ENCODE measurements at places on chromosomes 3 and 15.

- no peak for DNase-seq
Measured at GRCh38 chr15:93610944-93611343, 521.9 kb upstream of the RGMA start.

- no peak for DNase-seq
Measured at GRCh38 chr15:83118968-83119367, 11.5 kb downstream of the TM6SF1 start.

- DNase-seq = peak; percentile 40
Measured at GRCh38 chr3:12963231-12963896, 109.9 kb downstream of the IQSEC1 start.

- DNase-seq = no peak
Measured at GRCh38 chr15:78944202-78944625, 632 bp downstream of the CTSH start.

DNA sequence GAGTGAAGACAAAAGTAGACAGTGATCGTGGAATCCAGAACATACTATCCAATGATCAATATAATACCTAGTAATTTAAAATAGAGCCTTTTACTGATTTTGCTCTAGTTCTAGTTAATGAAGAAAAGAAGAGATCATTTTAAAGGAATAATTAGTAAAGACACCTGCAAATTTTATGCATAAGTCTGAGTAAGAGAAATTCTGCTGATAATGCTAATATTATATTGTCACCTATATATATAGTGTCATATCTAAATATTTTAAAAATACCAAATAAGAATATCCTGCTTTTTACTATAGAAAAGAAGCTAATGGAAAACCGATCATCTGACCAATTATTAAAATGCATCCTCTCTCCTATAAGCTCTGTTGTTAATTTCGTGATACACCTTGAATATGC, 152.1 kb downstream of the CNTN4 start:
- no peak for DNase-seq

GRCh38 chr3:159816512-159816911, 172.1 kb upstream of the IL12A start:
- DNase-seq = no peak

- no peak for DNase-seq
Measured at GRCh38 chr3:131796111-131796510, 238.7 kb downstream of the CPNE4 start.

GRCh38 chr3:13662238-13662847, 113.4 kb downstream of the FBLN2 start:
- DNase-seq = no peak

GRCh38 chr3:108222853-108223565, 785 bp upstream of the IFT57 start:
- no peak for DNase-seq

DNA sequence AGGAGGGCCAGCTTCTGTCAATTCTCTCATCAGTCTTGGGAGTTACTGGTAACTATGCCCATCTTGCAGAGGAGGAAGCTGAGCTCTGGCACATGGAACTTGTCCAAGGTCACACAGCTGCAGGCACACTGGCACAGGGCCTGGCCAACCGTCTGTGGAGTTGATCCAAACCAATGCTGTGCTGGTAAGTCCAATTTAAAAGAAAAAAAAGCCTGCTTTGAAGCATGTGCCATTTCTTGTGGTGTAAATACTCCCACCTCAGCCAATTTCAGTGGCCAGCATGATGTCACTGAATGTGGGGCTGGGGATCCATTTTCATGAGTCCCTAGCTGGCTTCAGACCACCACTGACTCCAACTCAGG, 83.4 kb downstream of the CHSY1 start:
- no peak for DNase-seq

DNA sequence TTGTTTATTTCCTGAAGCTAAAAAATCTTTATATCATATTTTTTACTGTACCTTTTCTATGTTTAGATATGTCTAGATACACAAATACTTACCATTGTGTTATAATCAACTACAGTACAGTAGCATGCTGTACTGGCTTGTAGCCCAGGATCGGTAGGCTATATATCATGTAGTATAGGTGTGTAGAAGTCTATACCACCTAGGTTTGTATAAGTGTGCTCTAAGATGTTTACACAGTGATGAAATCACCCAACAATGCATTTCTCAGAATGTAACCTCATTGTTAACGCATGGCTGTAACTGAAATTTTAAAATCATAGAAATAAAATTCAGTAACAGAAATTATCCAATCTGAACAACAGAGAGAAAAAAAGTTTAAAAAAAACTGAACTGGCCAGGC, 43.2 kb downstream of the EIF3J start:
- no peak for DNase-seq

- no peak for DNase-seq
Measured at GRCh38 chr3:105259496-105259895, 107.2 kb upstream of the ALCAM start.

- DNase-seq = no peak
Measured at GRCh38 chr3:159929171-159930141, 59.2 kb upstream of the IL12A start.

DNA sequence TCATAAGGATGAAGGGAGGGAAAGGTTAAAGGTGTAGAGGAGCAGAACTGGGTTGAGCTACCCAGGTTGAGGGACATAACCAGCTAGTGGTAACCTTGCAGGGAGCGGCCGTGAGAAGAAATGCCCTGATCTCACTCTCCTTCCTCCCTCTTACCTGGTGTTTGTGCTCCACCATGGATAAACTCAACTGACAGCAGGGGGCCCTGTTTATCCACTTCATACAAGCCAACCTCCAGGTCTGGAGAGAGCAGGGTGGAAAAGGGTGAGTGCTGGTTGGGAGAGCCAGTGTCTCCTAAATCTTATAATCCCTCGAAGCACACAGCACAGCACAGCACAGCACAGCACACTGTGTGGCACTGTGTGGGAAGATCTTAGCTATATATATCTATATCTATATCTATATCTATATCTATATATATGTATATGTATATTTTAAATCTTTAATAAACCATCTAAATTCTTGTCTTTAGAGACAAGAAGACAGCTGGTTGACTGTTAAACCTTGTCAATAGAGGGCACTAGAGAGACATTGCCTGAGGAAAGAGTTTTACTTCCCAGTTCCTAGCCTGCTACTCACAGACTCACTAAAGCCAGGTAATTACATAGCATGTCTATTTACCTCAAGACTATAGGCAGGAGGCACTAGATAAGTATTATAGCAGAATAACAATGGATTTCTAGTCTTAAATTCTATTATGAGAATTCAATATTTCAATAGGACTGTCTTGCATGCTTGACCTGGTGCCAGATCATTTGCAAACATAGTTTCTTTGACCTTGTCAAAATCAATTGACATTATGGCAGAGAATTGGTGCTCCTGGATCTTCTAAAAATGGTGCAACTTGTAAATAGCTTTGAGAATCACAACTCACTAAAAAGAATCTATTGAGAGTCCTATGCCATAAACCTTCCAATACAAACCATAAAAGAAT, 21.7 kb upstream of the FMN1 start:
- no peak for DNase-seq

DNA sequence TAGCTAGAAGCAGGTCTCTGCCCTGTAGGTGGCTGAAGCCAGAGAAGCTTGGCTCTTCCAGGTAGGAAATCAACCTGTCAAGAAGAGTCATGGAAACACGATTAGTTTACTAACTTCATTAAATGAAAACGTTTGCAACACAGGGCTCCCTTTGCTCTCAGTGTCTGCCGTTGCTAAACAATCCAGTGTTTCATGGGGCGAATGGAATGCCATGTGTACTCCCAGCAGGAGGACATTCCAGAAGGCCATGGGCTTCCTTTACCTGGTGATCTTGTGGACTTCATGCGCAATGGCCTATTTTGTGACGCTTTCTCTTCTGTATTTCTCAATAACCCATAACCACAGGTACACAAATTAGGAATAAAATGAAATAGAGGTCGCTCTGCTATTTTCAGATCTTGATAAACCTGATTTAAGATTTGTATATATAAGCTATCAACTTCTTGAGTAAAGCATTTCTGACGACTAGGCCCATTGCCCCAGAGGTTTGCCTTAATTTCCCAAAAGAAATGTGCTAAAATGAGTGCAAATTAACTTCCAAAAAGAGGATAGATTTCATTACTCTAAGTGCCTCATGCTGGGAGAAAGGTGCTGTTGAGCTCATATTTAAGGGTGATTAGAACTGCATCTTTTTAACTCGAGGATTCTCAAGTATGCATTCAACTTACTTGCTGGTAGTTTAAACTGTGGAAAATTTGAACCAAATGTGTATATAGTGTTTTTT, 171.0 kb downstream of the EPHA3 start:
- DNase-seq = no peak

GRCh38 chr3:17014709-17015108, 130.0 kb downstream of the PLCL2 start:
- no peak for DNase-seq

GRCh38 chr3:24254649-24255048, 240.0 kb downstream of the THRB start:
- DNase-seq = no peak

DNA sequence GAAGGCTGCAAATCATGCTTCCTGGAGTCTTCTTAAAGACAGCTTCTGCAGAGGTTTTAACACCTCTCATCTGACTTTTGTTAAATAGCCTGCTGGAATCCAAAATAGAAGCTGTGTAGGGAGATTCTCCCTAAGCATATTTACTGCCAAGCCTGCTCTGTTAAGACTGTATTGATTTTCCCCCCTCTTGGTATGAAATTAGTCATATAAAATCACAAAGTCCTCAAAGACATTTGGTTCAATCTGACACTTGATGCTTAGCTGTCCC, 94.6 kb downstream of the ITPR1 start:
- DNase-seq = no peak

- DNase-seq = no peak
Measured at GRCh38 chr3:31550452-31551251, 17.9 kb downstream of the STT3B start.

DNA sequence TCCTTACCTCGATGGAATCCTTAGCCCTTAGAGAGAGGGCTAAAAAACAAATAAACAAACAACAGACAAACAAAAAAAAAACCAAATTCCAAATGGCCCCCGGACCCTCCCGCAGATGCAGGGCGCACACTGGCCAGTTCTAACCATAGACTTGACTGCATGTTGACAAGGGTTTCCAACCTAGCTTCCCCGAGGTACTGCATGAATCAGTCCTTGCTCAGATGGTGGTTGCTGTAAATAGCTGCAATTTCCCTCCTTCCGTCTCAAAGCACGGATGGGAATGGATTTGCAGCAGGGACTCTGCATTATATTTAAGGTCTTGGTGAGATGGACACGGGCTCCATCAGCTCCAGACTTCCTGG, 162.8 kb downstream of the CD47 start:
- DNase-seq = no peak

GRCh38 chr3:107833722-107834416, 257.0 kb downstream of the CD47 start:
- no peak for DNase-seq

DNA sequence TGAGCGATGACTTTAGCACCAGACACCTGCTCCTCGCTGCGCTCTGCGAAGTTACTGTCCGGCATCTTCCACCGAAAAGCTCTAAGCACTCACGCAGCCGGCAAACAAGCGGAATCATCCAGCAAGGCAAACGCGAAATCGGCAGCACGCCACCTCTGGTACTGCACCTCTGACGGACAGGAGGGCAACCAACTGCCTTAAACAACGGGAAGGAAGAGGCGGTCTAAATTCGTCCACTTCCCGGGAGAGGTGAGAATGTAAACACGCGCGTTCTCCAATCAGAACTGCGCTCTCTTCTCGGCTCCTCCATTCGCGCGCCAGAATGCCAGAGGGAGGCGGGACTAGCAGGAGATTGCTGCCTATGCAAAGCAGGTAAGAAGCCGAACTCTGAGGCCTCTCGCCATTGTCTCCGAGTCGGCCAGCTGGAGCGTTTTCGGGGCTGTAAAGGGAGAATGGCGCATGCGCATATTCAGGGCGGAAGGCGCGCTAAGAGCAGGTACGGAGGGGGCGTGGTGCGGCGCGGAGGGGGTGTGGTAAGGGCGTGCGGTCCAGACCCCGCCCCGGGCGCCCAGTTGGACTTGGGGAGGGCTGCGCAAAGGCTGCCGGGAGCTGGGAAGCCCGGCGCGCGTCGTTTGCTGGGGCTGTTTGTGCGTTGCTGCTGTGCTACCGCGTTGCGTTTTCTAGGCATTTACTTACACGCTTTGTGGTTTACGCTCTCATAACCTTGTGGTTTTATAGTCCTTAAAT, at the start of the genes BTD and HACL1:
TSS of gene BTD (plus strand) at position 347 of the 747 bp plus-strand sequence. CDS start 33,695 bp downstream, outside the sequence.
TSS of gene HACL1 (minus strand) at position 171 of the 747 bp plus-strand sequence. CDS start at position 65, 106 bp downstream.
- DNase-seq = peak; percentile 98

GRCh38 chr3:98982351-98982750, 80.9 kb upstream of the DCBLD2 start:
- no peak for DNase-seq

GRCh38 chr15:72338617-72339321, 18.8 kb upstream of the CELF6 start:
- DNase-seq = no peak
